ENCODE measurements at places on chromosomes 16 and 17.

- DNase-seq, result peak; percentile 17
Measured at GRCh38 chr16:77660311-77660710, 62.0 kb upstream of the NUDT7 start.

DNA sequence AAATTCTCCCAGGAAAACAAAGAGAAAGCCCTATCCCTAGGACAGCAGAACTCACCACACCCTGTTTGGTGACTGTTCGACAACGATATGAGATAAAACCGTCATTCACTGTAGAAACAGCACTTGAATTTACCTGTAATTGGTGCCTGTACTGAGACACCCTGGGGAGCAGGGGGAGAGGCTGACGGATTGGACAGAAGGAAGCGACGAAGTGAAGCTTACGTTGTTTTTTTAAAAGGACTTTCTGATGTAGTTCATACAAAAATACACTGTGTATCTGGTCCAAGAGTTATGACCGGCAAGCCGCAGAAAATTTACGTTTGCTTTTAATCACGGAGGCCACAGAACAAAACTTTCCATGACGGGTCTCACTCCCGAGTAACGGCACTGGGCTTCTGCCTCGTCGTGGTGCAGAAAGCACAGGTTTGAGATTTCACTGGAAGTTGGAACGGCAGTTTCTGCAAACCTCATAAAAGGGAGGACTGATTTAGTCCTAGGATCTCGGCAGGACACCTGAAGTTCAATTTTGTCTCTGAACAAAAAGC lies 9.7 kb downstream of the NXN start:
- DNase-seq, result no peak

GRCh38 chr16:74748616-74749026 lies 26.0 kb downstream of the FA2H start:
- no peak for DNase-seq

- DNase-seq, result no peak
Measured at GRCh38 chr16:72959301-72959996, 88.5 kb downstream of the ZFHX3 start.

DNA sequence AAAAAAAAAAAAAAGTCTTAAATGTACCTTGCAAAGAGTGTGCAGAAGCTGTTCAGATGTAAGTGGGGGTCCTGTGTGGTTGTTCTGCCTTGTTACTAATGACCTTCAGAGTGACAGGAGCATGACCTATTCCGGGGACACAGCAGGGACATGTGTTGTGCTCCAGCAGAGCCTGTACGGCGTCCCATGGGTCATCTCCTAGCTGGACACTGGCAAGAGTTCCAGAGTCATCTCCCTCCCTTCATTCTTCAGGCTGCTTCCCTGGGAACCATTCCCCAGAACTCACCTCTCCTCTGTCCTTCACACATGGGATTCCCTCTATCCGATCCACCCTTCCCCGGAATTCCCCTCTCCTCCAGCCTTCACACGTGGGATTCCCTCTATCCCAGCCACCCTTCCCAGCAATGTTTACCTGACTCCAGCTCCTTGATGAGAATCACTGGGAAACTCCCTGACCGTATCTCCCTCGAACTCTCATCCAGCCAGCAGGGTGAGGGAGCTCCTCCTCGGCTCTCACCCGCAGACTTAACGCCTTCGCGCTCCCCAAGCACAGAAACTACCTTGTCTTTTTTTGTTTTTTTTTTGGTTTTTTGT lies 85.8 kb downstream of the MRM3 start:
- no peak for DNase-seq

- DNase-seq, result no peak
Measured at GRCh38 chr16:84461413-84462295, 42.8 kb downstream of the MEAK7 start.

DNA sequence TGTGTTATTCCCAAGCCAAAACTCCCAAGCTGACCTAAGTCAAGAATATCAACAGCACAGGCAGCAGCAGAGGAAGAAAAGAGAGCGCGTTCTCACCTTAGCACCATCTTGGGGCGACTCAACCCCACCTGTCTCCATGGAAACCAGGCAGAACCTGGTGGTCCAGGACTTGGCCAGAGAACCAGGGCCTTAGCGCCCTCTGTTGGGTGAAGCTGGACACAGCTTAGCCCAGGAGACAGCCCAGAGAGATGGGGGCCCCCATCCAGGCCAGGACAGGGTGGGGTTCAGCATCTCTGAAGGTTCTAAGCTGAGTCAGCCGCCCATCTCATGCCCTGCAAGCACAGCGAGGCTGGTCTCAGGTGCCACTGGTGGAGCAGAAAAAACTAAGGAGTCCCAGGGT lies 60.1 kb upstream of the TMEM132E start:
- DNase-seq, result no peak

DNA sequence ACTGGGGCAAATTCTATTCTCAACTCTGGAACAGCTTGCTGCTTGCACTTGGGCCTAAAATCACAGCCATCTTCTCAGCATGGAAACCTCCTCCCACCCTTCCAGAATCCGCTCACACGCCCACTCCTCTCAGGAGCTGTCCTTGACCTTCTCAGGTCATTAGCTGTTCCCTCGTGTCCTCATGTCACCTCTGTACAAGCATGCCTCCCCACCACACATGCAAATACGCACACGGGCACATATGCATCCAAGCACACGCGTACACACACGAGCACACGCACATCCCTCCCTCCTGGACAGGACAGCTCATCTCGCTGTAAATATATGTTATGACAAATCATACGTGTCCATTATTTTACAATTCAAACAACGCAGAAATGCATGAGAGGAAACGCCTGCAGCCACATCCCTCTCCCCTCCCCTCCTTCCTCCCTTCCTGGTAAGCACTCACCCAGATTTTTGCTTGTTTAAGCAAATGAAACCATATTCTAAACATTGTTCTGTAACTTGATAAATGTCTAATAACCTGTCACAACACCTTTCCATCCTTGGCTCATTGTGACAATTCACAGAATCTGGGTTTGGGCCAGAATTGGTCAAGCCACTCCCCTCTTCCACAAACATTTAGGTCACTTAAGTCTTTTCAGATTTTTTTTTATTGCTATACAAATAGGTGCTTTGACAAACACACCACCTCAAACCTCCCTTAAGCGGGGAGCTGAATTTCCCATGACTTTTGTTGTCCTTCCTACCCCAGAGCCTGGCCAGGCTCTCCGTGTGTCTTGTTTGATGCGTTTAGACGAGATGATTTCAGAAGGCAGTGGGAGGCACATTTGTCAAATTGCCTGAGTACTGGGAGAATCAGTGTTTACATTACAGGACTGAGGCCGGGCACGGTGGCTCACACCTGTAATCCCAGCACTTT lies 41.7 kb downstream of the DNAH17 start:
- peak; percentile 88 for DNase-seq

DNA sequence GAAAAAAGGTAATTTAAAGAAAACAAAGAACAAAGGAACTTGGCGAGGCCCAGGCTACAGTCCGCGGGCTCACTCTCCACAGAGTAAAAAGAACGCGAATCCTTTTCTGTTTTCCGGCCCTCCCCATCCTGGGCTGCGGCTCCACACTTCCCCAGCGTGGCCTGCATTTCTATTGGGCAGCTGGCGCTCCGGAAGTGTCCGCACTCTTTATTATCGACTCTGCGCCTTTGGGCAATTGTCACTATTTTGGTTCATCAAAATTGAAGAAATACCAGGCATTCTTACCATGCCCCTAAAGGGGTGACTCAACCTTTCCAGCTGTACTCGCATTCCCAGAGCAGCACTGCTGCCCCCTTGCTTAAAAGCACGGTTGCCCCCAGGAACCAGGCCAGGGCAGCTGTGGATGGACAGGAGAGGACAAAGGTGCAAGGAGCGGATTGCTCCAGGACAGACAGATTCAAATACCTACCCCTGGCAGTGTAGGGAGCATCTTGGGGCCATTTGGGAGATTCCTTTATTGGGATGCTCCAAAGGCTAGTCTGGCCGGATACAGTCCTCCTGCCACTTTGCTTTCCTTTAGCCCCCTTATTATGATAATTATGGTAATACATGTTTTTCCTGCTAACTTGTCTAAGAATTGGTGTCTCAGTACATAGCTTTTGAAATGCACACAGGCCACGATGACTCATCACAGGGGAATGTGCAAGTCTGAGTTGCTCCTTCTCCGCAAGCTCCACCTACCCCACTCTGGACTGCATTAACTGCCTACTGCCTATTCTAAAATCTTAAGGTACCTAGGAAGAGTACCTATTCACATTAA lies 985 bp upstream of the SLFN12 start:
- no peak for DNase-seq

Measured in SHP77 (cell line).